SK-N-DZ (cell line): ENCODE measurements at places on chromosomes 7 and 10.

GRCh38 chr7:132386201-132386681 lies 190.0 kb downstream of the PLXNA4 start:
- DNase-seq, result no peak

GRCh38 chr7:152663148-152663740 lies 12.7 kb downstream of the XRCC2 start:
- DNase-seq, result no peak

- no peak for DNase-seq
Observed at GRCh38 chr7:99061001-99061776, 82.7 kb downstream of the SMURF1 start.

GRCh38 chr7:40095230-40095629 lies 39.2 kb downstream of the MPLKIP start:
- no peak for DNase-seq

GRCh38 chr10:48476279-48476982 lies 128.4 kb downstream of the ARHGAP22 start:
- peak; percentile 38 for DNase-seq

DNA sequence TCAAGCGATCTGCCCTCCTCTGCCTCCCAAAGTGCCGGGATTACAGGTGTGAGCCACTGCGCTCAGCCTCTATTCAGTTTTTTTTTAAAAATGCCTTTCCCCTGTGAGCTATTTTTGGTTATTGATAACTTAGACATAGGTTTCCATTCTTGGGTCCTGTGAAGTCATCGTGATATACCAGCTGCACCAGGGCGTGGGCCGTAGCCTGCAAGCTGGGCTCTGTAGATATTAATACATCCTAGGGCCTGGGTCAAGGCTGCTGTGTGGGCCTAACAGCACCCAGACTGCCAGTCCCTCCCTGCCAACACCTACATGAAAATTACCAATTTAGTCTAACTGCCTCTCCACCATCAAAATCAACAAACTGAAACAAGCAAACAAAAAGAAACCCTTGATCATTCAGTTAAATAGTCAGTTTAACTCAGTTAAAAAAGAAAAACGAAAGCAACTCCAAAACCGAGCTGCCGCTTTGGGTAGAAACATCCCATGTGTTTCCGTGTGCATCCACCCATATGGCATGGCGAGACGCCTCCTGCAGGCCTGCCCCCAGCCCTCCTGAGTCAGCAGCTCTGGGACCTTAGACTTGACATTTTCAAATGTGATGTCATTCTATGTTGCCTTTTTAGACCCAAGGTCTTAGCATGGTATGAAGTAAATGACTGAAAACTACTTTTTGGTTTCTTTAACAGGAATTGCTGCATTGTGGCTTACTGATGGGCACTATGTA lies 330.2 kb downstream of the GLRX3 start:
- no peak for DNase-seq

DNA sequence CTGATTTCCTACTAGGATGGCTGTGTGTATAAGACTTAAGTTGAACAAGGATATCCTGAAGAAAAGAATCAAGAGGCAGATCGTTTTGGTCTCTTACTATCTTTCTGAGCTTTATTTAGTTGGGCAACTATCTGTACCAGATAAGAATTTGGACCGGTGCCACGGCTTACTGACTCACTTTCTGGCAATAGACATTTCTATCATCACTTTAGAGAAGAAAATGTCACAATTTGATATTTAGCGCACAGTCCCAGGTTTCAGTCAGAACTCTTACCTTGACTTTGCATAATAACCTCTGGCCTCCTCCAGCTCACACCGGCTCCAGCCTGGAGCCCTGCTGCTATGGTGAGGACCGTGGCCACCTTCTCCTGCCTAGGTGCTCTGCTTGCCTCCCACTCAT lies 218.2 kb upstream of the MDFIC start:
- no peak for DNase-seq

- DNase-seq, result no peak
Observed at GRCh38 chr10:1452777-1453176, 284.5 kb downstream of the ADARB2 start.

- no peak for DNase-seq
Observed at GRCh38 chr7:65230231-65230630, 143.4 kb upstream of the ZNF92 start.

- DNase-seq, result no peak
Observed at GRCh38 chr7:152975076-152975475, 215.5 kb downstream of the ACTR3B start.

DNA sequence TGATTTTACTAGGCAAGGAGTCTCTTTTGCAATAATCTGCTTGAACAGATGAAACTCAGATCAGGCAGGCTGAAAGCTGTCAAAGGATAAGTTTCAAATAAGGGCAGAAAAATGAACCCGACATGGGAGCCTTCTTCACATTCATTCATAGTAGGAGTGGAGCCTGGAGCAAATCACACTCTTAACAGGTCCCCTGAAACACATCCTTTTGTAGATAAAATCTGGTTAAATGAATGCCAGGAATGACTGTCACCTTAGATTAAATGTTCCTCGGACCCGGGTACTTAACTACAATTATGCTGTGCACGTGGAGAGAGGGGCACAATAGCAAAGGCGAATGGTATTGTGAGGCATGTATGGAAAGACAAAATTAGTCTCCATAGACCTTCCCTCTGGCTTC lies 344.7 kb upstream of the LRGUK start:
- peak; percentile 92 for DNase-seq

DNA sequence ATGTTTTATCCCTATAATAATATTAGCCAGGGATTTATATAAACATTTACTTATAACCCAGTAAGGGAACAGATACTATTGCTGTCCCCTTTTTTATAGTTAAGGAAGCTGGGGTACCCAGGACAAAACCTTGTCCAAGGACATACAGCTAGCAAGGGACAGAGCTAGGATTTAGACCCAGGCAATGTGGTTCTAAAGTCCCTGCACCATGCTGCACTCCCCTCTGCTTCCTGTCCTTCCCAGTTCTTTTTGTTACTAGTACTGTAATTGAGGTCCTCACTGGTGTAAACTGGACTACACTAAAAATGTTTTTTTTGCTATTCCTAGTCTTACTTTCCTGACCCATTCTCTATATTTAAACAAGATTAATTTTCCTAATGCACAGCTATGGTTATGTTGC lies 16.6 kb downstream of the KLHDC10 start:
- no peak for DNase-seq

- DNase-seq, result no peak
Observed at GRCh38 chr7:111511845-111512244, 50.4 kb downstream of the IMMP2L start.

GRCh38 chr7:37061849-37062559 lies 337.7 kb upstream of the AOAH start:
- no peak for DNase-seq

DNA sequence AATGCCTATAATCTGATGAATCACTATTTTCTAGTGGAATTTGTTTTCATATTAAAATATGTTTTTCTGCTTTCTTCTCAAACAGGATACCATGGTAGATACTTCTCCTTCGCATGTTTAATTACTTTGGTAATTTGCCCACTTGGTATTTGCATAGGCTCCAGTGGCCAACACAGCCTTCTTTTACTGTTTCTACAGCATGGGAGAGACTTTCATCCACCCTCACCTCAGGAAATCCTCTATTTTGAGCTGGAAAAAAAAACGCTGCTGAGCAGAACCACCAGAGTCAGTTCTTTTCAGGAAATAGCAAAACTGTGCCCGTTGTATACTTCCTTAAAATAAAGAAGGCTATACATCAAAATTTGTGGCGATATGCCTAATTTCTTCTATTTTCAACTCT lies 213.3 kb downstream of the MDFIC start:
- no peak for DNase-seq

- peak; percentile 96 for DNase-seq
Observed at GRCh38 chr10:7354330-7355047, 56.3 kb downstream of the SFMBT2 start.

DNA sequence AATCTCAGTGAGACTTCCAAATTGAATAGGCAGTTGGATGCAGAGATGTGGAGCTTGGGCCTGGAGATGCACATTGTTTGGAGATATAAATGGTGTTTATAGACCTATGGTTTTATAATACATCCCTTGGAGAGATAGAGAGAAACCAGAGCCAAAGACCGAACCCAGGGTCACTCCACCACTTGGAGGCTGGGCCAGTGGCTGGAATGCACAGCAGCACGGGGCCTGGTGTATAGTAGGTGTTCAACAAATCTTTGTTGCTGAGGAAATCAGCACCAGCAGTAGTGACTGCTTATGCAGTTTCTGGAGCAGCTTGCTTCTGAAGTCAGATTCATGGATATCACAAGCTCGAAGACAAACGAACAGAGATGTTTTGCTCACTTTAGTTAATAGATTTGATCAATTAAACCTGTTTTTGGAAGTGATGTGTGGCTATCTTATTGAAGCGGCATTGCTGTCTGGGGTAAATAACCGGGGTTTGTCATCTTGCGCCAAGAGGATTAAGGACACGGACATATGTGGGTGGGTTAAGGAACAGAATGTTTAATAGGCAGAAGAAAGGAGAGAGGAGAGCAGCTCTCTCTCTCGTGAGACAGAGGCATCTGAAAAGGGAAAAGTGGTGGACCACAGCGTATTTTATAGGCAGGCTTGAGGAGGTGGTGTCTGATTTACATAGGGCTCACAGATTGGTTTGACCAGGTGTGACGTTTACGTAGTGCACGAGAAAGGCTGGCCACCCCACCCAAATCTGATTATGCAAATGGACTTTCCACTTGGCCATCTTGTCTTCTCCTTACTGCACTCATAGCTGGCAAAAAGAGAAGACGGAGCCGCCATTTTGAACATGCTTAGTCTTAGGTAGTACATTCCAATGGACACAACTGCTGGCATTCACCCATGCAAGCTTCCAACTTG lies 11.1 kb downstream of the RBP4 start:
- DNase-seq, result peak; percentile 71

DNA sequence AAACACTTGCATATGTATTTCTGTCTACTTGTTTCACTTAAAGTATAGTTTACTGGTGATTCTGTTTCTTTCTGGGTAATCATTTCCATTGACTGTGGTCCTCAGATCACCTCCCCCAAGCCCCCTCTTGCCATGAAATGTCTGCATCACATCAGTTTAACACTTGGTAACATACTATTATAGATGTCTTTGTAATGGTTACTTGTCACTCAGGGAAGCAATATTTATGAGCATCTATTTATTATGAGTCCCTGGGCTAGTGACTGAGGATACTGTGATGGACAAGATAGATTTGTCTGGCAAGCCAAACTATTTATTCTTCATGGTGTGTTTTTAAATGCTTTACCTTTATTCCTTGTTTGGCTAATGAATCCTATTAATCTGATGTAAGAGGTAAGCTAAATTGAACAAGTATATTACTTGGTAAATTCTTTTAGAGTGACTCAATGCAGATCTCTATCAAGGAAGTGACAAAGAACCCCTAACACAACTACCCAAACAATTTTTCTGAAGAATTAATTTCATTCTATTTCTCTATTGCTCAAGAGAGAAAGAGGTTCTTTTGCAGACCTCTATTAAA lies 270.9 kb downstream of the RELN start:
- no peak for DNase-seq

GRCh38 chr7:1109581-1110310 lies 21.8 kb downstream of the GPER1 start:
- DNase-seq, result no peak

DNA sequence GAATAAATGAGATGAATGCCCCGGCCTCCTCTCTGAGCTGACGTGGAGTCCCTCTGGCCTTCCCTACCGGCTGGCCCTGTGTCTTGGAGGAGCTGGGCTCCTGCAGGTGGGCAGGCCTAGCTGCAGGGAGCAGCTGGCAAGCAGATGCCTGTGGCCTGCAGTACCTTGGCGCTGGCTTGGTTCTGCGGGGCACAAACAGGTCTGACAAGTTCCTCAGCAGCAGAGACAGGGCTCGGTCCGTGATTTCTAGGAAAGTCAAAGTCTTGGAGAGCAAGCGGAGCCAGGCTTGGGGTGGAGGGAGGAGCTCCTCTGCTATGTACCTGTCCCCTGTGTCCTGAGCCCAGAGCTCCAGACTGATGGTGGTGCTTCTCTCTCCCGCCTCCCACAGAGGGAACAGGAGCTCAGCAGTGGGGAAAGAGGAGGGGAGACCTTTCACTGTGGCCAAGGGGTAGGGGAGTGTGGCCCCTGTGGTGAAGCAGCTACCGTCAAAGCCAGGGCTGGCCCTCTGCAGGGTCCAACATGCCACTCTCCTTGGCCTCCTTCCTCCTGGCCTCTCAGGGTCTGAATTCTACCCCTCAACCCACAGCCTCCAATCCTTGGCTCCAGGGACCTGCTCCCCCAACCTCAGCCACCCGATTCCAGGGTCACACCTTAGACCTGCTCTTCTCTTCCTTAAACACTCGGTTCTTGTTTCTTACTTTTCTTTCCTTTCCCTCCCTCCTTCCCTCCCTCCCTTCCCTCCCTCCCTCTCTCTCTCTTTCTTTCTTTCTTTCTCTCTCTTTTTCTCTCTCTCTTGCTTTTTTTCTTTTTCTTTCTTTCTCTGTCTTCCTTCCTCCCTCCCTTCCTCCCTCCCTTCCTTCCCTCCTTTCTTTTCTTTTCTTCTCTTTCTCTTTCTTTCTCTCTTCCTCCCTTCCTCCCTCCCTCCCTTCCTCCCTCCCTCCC lies 20.1 kb downstream of the MYL10 start:
- DNase-seq, result no peak

GRCh38 chr7:135938563-135938962 lies 38.6 kb downstream of the MTPN start:
- DNase-seq, result no peak

DNA sequence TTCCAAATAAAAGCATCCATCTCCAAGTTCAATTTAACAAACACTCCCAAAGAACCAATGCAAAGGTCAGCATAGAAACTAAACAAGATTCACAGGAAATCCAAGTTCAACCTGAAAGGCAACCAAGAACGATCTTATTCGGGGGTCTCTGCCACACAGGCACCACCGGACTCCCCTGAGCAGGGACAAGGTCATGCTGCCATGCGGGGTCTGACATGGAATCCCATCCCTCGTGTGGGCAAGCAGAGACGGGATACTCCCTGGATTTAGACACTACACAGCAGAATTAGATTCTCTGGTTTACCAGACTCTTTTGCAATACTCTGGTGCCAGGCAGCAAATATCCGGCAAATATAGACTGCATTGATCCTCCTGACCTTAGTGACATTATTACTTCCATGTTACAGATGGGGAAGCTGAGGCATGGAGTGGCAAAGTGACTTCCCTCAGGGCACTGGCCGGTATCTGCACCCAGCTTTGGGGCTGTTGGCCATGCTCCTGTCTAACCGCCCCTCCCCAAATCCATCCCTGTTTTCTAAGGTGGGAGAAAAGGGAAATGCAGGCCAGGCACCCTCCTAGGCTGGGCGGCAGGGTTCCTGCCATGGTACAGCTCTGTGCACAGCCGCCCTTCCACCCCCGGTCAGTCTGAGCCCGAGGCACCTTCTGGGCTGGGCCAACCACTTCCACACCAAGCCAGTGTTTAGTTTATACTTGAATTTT lies 111.8 kb downstream of the VIPR2 start:
- no peak for DNase-seq
